Glomerular endothelial cell (primary cell): ENCODE measurements at places on chromosomes 5 and 9.

DNA sequence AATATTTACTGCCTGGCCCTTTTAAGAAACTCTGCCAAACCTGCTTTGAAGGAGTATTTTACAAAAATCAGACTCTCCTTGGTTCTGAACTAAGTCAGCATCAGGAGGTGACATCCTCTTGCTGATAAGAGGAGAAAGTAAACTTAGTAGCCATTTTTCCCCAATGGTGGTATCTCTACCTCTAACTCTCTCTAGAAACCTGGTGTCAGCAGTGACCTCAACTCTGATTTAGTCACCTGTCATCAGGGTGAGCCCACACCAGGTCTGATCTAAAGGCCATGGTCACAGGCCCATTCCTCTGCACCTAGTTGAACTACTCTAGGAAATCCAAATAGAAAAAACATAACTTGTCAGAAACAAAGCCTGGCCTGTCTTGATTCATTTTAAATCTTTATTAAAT, 4.2 kb downstream of the CARNMT1 start:
- DNase-seq = no peak

DNA sequence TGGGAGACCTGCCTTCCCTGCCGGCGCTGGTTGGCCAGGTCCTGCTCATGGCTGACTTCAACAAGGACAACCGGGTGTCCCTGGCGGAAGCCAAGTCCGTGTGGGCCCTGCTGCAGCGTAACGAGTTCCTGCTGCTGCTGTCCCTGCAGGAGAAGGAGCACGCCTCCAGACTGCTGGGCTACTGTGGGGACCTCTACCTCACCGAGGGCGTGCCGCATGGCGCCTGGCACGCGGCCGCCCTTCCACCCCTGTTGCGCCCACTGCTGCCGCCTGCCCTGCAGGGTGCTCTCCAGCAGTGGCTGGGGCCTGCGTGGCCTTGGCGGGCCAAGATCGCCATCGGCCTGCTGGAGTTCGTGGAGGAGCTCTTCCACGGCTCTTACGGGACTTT, 10.6 kb downstream of the DIPK1B start:
- no peak for DNase-seq

GRCh38 chr9:131113655-131114054, 11.7 kb upstream of the NUP214 start:
- no peak for DNase-seq

DNA sequence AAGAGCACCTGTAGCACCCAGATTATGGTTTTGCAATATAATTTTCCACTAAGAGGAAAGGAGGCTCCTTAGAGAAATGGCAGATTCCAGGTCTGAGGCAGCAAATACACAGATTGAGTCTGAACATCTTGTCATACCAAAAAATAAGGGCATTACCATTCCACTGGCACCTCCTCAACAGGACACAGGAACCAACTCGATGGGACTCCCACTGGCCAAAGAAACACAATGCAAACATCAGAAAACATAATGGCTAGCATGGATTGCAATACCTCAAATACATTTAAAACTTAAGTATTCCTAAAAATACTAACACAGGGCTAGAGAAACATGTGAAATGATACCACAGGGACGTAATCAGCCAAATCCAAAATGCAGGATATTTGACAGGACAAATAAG, 12.4 kb upstream of the RANBP17 start:
- DNase-seq = no peak

- no peak for DNase-seq
These were observed 33.1 kb upstream of the ORM1 start for GRCh38 chr9:114289571-114290481.

DNA sequence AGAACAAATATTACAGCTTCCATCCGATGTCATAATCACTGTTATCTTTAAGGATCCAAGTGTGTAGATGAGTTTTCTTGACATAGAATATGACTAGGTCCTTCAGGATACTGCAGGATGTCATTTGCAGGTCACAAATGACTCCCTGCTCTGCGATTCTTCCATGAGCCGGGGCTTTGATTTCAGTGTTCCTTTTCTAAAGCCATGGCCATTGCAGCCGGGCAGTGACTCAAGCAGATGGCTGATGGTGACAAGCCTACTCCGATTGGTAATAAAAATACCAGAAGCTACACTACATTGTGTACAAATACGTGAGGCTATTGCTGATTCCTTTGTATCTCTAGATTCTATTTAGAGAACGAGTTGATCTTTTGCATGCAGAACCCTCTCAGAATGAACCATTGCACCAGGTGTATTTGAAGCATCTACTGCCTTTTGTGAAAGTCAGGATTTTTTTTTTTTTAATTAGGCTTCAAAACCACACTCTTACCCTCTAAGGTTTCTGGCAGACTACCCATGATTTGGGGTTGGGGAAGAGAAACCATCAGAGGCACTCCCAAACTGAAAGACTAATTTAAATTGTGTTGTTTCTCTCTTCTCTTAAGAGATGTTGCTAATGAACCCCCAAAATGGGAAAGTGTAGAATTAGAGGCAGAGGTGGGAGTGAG, 271.0 kb upstream of the ADRA1B start:
- no peak for DNase-seq

DNA sequence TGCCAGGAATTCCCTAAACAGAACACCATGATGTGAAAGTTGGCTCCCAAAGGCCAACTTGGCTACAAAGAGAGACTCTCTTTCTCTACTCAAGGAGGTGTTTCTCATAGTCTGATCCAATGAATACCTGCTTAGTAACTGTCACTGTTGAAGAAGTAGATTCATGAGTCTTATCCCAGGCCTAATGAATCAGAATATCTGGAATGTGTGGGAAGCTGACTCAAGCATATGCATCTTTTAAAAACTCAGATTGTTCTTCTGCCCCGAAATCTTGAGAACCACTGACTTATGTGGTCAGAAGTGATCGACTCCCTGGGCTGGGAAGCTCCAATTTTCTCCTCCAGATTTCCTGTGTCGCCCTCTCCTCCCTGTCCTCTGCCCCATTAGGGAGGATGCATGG, 345.6 kb downstream of the PLK2 start:
- no peak for DNase-seq

- no peak for DNase-seq
These were observed 81.7 kb upstream of the LMX1B start for GRCh38 chr9:126532019-126532462.

DNA sequence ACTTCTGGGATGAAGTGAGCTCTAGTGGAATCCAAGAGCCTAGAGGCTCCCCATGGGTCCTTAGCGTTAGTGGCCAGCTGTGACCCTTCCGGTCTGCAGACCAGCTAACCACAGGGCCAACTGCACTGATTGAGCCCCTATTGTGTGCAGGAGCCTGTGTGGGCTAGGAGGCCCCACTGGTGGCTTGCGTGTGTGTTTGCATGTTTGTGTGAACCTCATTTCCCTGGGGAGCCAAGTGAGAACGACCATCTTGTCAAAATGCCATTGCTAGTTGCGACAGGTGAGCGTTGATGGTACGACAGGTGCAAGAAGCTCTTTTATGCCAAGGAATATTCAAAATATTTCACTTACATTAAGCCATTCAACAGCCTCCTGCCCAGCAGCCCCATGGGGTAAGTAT, 44.1 kb upstream of the ANKRD33B start:
- DNase-seq = no peak

- no peak for DNase-seq
These were observed 118.1 kb upstream of the CCDC112 start for GRCh38 chr5:115414406-115415142.

DNA sequence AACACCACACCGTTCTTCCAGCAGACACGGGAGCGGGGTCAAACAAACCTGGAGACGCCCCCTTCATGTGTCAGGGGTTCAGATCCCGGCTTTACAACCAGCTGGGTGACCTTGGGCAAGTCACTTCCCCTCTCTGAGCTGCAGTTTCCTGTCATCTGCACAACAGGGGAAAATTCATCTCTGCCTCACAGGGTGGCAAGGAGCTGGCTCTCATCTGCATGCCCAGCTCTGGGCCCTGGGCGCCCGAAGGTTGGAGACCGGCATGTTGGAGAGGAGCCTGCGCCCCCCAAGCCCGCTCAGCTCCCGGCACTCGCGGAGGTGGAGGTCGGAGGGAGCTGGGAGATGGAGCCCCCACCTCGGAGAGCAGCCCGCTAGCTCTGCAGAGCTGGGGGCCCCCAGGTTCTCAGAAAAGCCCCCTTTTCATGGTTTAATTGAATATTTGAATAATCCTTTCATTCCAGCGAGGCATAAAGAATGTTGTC, 20.4 kb downstream of the NR5A1 start:
- DNase-seq = no peak

DNA sequence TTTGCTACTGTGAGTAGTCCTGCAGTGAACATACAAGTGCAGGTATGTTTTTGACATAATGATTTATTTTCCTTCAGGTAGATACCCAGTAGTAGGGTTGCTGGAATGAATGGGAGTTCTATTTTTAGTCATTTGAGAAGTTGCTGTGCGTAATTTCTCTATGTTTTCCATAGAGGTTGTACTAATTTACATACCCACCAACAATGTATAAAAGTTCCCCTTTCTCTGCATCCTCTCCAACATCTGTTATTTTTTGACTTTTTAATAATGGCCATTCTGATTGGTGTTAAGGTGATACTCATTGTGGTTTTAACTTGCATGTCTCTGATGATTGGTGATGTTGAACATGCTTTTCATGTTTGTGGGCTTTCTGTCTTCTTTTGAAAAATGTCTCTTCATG, 64.7 kb upstream of the CTSL start:
- DNase-seq = no peak

DNA sequence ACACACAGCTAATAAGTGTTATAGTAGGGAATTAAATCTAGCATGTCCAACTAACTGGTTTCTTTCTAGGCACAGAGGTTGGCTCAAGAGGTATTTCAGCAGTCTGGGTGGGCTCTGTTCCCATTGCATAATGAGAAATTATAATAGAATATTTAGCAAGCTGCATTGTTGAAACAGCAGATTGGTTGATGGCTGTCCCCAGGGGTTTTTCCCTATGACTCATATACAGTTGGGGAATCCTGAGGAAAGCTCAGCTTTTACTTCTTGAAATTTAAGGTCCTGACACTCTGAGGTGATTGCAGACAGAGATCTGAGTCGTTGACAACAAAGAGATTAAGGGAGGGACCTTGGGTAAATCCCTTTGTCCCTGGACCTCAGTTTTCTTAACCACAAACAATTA, 38.3 kb upstream of the TNFSF8 start:
- DNase-seq = no peak

DNA sequence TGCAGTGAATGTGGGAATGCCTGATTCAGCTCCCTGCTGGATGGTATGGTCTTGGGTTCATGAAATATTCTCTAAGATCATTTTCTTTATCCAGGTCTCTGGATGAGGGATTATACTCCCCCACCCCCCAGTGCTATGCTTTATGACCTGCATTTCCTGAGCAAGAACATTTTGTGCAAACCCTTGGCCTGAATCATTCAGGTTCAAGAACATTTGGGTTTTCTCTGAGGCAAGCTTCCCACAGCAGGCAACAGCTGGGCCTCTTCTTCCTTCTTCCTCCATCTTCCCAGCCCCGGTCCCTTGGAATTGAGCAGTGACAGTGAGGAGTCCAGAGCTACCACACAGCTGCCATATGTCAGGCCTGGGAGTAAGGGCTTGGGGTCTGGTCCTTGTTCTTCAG, 58.6 kb upstream of the TNFSF15 start:
- no peak for DNase-seq

GRCh38 chr5:132182359-132183040, 45.2 kb downstream of the P4HA2 start:
- no peak for DNase-seq

DNA sequence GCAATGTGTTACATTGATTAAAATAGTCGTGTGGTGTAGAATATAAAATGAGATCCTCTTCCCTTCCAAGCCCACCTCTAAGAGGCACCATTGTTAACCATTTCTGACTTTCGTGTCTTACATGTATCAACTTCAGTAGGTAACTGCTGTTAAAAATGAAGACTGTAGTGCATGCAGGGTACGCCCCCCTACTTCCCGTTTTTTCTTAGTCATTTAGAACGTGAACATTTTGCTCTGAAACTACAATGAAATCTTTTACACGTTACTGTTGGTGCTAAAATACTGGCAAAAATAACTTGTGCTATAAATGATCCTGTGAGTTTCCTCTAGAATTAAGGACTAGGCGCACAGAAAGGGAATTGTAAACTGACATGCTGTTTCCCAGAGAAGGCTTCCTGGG, 41.5 kb downstream of the WNK2 start:
- DNase-seq = no peak

GRCh38 chr5:142465476-142465875, 140.7 kb upstream of the SPRY4 start:
- no peak for DNase-seq

GRCh38 chr5:125367702-125368101, 621.3 kb upstream of the ZNF608 start:
- no peak for DNase-seq

DNA sequence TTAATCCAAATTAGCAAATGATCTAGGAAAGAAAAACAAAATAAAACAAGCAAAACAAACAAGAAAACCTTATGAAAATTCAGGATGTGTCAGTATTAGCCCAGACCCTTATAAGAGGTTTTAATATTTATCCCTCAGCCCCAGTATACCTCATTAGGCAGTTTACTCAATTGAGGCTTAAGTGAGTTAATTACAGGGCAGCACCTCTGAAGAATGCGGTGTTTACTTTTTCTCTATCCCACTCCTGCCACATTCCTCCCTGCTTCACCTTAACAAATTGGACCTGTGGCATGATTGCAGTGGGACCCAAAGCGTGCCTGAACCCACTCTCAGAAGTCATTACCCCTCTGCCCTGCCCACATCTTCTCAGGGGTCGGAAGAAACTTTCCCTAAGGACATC, 67.1 kb downstream of the SIL1 start:
- no peak for DNase-seq

DNA sequence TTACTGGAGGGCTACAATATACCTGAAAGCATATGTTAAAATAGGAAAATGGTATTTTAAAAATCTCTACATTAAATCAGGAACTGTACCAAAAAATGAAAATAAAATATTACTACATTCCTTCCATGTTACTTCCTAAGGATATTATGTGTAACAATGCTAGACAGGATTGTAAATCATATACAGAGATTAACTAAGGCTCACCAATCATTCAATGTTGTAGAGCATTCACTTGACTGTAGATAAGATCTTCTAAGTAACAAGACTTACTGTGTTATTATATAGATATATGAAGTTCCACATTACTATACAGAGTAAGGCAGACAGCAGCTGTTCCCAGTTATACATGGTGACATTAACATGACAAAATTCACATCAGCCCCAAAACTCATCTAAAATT, 1919.1 kb upstream of the CDH9 start:
- DNase-seq = no peak

DNA sequence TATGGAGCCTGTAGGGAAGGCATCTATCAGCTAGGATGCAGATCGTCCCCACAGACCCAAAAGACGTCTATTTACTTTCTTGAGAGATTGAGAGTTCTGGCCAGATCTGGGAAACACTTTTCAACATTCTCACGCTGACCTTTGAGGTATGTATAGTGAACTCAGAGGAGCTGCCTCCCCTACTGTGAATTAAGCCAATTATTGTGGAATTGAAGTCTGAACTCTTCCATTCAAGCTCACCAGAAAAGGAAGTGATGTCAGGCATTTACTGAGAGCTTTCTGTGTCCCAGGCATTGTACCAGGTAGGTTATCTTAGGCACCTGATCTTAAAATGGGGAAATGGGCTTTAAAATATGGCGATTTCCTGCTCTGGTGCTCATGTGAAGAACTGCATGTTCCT, 136.5 kb downstream of the SV2C start:
- no peak for DNase-seq
